ENCODE measurements at places on chromosomes 5 and 9.
A peak's percentile ranks its signal among the peaks of the same experiment; 100 is the strongest.

- no peak for DNase-seq
Measured at GRCh38 chr9:131584858-131585257, 39.5 kb downstream of the PRRT1B start.

GRCh38 chr5:138716456-138716924 lies 36.7 kb upstream of the CTNNA1 start:
- no peak for DNase-seq

GRCh38 chr9:34010979-34011378 lies 37.7 kb downstream of the UBAP2 start:
- DNase-seq, result no peak

DNA sequence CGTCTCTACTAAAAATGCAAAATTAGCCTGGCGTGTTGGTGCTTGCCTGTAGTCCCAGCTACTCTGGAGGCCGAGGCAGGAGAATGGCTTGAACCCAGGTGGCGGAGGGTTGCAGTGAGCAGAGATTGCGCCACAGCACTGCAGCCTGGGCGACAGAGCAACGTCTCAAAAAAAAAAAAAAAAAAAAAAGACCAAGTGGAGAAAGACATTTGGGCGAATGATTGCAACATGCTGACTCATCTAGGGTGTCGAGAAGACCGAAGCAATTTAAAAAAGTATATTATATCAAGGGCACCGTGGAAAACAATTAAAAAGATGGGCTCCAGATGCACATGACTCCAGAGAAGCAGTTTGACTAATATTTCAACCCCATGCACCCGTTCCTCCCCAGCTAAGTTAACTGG lies 9.2 kb downstream of the KLF4 start:
- no peak for DNase-seq

GRCh38 chr9:21862871-21863270 lies 60.4 kb downstream of the MTAP start:
- DNase-seq, result no peak

DNA sequence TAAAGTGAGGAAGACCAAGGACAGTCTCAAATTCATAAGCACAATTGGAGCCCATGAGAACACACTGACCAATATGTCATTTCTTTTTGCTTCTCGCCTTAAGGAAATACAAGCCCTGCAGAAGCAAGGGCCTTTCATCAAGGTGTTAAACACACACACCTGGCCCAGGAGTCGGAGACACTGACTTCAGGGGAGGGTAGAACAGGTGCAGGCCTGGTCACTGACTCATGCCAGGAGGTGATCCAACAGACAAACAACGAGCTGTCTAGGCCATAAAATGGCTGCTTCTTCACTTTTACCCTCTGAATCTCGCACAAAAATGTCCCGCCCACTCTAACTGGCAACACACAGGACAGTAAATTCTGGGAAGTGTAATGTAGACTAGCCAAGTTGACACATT lies 62.7 kb downstream of the RGMB start:
- no peak for DNase-seq

- DNase-seq, result no peak
Measured at GRCh38 chr5:60395712-60396329, 304.1 kb downstream of the DEPDC1B start.

DNA sequence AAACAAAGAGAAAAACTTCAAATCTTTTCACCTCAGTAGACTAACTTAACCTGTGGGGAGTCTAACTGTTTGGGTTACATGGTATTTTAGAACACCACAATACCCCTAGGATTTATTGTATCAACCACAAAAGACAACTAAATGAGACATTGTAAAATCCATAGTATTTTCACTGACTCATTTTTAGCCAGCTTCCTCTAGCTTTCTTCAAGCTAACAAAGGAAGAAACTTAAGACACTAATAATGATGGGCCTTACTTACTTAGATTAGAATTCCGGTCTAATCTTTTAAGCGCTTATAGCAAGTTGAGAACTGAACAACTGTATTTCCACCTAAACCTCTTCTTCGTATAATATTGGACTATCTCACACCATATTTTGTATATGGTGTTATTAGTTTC lies 529.3 kb downstream of the DMRTA1 start:
- no peak for DNase-seq

DNA sequence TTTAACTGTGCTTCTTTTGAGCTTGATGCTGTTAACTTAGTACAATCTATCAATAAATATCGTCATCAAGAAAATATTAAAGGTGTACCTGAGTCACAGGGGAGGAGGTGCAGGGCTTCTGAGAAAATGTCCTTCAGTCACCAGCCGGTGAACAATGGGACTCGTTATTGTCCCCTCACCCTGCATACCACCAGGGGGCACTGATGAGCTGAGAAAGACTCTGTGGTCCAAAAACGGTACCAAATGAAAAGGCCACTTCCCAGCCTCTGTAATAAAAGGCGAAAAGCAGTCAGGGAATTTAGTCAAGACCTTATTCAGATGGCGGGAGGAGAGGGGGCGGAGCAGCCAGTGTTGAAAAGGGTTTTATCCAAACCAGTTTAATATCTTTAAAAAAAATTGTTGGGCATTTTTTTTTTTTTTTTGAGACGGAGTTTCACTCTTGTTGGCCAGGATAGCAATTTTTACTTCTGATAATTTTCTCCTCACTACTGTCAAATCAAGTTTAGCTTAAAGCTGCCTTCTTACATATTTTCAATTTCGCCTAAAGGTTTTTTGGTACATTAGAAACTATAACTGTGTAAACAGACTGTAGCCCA lies 271.9 kb upstream of the ADAMTS16 start:
- peak; percentile 73 for DNase-seq

GRCh38 chr9:114207034-114207810 lies 51.9 kb downstream of the COL27A1 start:
- DNase-seq, result no peak

DNA sequence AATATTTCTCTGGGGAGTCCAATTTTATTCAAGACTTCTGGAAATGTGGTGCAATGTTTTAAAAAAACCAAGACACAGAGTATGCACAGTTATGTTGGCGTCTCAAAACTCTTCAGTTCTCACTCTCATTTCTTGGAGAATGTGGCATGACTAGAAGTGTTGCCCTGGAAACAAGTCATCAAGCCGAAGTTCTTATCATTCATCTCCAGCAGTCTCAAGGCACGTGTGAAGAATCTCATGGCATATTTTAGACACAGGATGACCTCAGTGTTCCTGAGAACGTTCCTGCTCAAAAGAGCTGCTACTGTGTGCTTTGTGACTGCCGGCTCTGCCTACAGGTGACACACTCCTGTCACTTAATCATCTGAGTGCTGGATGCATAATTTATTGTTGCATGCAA lies 147.4 kb upstream of the IRX4 start:
- no peak for DNase-seq

- no peak for DNase-seq
Measured at GRCh38 chr5:141084487-141084989, 9.9 kb upstream of the PCDHB2 start.

DNA sequence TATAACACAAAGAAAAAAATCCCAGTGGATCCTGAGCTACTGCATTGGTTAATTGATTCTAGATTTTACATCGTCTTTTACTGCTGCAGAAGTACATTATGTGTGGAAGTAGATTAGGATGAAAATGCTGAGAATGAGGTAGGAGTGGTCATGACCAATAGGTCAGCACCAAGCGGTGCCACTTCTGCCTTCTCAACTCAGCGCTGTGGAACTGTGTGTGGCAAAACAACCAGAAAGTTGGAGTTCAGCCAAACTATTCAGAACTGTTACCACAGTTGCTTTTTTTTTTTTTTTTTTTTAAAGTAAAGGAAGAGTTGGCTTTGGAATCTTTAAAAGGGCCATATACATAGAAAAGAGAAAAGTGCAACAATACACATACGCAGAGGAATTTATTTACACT lies 24.2 kb downstream of the POU5F2 start:
- no peak for DNase-seq

- DNase-seq, result no peak
Measured at GRCh38 chr5:54524082-54524481, 6.5 kb downstream of the SNX18 start.

DNA sequence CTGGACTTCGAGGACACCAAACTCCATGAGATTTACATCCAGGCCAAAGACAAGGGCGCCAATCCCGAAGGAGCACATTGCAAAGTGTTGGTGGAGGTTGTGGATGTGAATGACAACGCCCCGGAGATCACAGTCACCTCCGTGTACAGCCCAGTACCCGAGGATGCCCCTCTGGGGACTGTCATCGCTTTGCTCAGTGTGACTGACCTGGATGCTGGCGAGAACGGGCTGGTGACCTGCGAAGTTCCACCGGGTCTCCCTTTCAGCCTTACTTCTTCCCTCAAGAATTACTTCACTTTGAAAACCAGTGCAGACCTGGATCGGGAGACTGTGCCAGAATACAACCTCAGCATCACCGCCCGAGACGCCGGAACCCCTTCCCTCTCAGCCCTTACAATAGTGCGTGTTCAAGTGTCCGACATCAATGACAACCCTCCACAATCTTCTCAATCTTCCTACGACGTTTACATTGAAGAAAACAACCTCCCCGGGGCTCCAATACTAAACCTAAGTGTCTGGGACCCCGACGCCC lies 1.3 kb downstream of the PCDHGC3 start:
- DNase-seq, result peak; percentile 21

GRCh38 chr9:68878450-68878849 lies 135.5 kb downstream of the PRKACG start:
- DNase-seq, result no peak
